ENCODE measurements at places on chromosomes 11 and 22. TPM values are rescaled to one million over a fixed set of nuclear protein-coding genes. Genes with fewer than 3 reads are reported as not detected.
A peak's percentile ranks its signal among the peaks of the same experiment; 100 is the strongest.

Gene NRIP3
- total RNA-seq: 0.62 TPM

Gene FAM180B
- total RNA-seq: 3.0 TPM

Gene NCF4
- 30.4 TPM for total RNA-seq

GRCh38 chr11:78838417-78838816, 263.8 kb upstream of the NARS2 start:
- DNase-seq: no peak

DNA sequence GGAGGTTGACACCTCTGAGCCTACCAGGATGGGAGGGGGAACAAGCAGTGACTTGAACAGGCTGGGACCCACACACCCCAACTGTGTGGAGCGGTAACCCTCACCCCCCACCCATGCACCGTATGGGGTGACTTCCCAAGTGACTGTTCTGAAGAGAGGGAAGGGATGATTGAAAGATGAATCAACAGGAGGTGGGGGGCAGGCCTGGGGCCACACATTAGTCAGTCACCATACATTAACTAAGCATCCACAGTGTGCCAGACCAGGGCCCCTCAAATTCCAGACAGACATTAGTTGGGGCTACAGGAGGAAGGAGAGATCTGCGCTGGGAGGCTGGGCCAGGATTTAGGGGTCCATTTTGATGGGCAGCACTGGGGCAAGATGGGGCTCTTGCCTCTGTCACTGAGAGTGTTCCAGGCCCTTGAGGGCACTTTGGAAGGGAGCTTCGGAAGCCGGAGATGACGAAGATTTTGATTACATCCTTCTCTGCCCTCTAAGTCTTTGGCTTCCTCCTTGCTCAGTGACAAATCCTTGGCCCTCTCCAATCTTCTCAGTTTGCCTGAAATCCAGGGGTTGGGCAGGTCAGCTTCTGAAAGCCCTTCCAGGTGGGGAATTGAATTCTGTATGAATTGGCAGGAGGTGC, 966 bp downstream of the SMTN start:
- no peak for DNase-seq

DNA sequence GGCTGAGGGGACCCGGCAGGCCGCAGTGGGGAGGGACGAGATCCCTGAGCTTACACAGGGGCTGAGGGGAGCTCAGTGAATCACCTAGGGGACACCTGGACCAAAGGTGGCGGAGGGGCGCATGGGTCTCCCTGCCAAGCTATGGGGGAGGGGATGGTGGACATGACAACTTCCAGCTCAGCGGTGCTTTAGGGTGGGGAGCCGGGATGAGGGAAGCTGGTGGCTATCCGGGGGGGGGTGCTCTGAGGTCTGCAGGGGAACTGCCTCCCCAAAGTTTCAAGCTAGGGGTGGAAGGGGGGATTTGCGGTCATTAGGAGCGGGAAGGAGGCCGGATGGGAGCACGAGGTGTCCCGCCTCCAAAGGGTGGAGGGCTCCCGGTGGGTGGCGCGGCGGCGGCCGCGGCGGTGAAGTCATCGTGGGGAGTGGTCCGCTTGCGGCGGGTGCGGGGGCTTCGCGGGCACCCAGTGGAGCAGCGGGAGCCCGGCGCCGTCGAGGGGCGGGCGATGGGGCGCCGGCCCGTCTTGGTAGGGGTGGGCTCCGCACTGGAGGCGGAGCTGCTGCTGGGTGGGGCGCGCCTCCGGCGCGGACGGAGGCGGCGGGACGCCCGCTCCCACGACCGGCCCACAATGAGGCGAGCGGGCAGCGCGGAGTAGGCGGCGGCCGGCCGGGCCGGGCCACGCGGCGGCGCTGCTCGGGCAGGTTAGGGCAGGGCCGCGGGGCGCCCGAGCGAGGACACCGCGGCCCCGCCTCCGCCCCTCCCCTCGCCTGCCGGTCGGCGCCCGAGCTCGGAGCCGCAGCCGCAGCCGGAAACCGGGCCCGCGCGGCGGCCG, at the start of gene MICALL1:
TSS of gene MICALL1 (plus strand) at position 764 of the 830 bp plus-strand sequence. CDS start 126 bp downstream, outside the sequence.
- peak; percentile 77 for DNase-seq

Gene TLCD5
- 13.1 TPM for total RNA-seq

Gene ATG2A
- total RNA-seq: 28.0 TPM

- DNase-seq: no peak
Measured at GRCh38 chr11:131392528-131393255, 22.3 kb downstream of the NTM start.

DNA sequence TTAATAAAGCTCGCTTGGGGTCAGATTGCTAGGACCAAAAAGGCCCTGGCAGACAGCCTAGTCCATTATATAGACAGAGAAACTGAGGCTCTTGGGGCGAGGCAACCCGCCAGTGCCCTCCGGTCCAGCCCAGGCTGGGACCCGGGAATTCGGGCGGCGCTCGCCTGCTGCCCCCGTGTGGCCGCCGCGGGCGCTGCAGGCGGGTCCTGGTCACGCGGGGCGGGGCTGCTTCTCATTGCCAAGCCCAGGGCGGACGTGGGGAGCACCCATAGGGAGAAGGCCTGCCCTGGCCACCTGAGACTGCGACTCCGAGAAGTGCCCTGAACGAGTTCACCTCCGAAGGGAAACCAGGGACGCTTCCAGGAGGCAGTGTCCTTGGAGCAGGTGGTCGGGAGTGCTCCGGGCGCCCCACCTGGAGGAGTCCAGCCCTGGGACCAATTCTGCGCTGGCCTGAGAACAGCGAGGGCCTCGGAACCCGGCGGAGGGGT, 36.0 kb upstream of the CSNK1E start:
- DNase-seq: peak; percentile 80

GRCh38 chr11:110972106-110972505, 259.9 kb upstream of the ARHGAP20 start:
- no peak for DNase-seq

DNA sequence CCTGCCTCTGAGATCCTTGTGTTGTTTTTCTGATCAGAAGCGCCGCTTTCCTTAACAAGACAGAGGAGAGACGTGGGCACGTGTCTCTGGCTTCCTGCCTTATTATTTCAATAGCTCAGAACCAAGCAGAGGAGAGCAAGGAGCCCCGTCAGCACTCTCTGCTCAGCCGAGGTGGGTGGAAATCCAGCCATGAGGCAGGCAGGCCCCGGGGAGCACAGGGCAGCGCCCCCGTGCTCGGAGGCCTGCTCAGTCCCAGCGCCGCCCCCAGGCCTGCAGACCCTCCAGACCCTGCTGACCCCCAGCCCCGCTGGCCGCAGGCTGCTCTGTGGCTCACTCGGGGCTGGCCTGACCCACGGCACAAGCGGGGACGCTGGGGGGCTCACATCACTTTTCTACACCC, 162.8 kb downstream of the BRD1 start:
- peak; percentile 23 for DNase-seq

DNA sequence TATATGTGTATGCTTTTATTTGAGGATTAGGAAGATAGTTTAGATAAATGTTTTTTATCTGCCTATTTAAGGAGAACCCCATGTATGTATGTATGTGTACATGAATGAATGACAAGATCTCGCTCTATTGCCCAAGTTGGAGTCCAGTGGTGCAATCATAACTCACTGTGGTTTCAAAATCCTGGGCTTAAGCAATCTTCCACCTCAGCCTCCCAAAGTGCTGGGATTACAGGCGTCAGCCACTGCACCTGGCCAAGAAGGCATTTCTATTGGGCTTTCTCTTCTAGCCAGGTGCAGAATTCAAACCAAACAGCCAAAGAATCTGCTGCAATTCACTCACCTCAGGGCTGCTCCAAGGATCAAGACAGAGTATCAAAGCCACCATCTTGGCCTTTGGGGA, 25.5 kb upstream of the DGKZ start:
- no peak for DNase-seq

DNA sequence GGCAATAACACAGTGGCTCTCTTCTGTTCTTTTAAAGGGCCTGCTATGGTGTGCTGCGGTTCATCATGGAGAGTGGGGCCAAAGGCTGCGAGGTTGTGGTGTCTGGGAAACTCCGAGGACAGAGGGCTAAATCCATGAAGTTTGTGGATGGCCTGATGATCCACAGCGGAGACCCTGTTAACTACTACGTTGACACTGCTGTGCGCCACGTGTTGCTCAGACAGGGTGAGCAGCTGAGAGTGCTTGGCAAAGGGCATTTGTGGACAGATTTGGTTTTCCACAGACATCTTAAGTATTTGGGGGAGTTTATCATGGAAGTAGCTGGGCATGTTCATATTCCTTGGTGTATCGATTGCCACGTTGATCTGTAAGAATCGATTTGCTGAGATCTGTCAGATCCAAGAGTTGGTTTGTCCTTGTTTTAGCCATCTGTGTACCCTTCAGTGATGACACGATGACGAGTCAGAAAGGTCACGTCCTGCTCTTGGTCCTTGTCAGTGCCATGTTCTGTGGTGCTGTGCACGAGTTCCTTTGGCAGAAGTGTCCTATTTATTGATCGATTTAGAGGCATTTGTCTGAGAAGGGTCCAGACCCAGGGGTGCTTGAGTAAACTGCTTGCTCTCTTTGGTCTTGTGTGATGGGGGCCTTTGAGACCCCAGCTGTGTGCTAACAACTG, 4.8 kb downstream of the RPS3 start:
- DNase-seq: no peak

Gene RAG2
- not detected for total RNA-seq

- DNase-seq: peak; percentile 61
Measured at GRCh38 chr11:2298795-2299761, 2.6 kb downstream of the C11orf21 start.

DNA sequence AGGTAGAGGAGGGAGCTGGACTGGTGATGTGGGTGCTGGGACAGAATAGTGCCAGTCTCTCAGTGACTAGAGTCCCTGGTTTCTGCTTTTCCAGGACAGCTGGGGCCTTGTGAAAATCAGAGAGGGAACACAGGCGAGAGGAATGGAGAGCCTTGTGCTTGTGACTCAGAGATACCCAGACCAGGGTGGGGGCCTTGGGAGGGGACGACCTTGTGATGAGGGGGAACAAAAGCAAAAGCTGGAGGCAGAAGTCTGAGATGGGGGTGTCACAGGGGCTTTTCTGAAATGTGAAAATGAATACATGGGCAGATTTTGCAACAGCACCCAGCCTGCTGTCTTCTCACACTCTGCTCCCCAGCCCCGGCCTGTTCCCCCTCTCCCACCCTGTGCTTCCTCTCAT, 3.4 kb upstream of the NR1H3 start:
- DNase-seq: no peak

DNA sequence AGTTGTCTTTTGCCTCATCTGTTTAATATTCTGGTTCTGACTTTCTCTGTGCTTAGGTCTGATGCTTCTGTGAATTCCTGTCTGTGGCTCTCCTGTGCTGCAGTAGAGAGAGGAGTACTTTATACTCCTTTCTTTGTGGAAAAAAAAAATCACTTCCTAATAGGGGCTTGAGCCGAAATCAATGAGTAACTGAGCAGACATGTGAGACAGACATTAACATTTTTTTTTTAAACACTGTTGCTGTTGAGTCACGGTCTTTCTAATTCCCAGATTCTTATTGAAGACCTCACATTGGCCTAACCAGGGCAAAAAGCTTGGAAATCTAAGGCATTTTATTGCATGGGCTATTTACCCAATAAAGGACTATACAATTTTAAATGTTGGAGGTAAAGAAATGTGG, 86.1 kb downstream of the GRM5 start:
- no peak for DNase-seq

DNA sequence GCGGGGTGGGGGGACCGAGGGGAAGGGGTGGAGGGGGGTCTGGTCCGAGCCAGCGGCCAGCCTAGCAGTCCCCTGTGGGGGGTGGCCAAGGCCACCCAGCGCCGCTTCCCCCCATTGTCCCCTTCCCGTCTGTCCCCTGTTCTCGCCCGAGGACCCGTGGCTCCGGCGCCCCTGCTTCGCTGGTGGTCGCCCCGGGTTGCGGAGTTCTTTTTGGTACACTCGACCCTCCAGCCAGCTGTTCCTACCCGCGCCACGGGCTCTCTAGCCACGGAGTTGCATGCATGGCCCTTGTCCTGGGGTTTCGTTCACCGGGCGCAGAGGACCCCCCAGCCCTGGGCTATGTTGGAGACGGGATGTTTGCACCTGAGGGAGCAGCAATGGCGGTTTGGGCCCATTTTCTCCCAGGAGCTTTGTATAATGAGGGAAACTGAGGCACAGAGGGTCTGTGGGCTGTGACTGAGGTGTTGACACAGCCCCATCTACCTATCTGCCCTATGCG, 489 bp downstream of the RNF214 start:
- no peak for DNase-seq

GRCh38 chr22:30226192-30226832, 20.2 kb downstream of the LIF start:
- DNase-seq: no peak

GRCh38 chr11:115008799-115009198, 330.5 kb downstream of the NXPE2 start:
- DNase-seq: no peak

DNA sequence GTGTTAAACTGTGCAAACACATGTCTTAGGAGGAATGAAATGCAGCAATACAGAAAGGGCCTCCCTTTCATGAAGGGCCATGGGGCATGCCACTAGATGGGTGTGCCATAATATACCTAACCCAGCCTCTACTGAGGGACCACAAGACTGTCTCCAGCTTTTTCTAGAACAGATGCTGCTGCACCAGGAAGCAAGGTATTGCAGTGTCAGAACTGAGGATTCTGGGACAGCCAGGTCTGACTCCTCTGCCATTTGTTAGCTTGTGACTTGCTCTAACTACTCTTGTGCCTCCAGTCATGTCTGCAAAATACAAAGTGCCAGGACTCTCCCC, 53.2 kb downstream of the HIRA start:
- no peak for DNase-seq

DNA sequence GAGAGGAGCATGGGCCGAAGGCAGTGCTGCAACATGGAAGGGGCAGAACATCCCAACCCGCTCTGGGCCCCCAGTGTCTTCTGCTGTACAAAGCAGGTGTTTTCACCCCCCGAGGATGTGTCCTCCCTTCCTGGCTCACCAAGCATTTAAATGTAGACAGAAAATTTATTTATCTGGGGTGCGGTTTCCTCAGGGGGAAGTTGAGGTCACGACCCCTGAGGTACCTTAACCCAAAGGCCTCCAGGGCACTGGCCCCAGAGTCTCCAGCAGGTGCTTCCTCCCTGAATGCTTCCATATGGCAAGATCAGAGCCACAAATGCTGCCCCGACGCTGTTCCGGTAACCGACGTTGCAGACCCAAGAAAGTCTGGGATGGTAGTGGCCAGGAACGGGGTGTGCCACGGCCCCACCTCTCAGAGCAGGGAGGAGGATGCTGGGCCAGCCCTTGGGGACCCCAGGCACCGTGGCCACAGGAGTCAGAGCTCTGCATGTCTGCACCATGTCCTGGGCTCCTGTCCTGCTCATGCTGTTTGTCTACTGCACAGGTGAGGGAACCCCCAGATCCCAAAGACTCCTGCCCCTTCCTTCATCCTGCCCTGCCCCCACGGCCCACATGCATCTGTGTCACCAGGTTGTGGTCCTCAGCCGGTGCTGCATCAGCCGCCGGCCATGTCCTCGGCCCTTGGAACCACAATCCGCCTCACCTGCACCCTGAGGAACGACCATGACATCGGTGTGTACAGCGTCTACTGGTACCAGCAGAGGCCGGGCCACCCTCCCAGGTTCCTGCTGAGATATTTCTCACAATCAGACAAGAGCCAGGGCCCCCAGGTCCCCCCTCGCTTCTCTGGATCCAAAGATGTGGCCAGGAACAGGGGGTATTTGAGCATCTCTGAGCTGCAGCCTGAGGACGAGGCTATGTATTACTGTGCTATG, at the start of gene VPREB1:
TSS of gene VPREB1 (plus strand) at position 471 of the 935 bp plus-strand sequence. CDS start at position 499, 28 bp downstream.
- no peak for DNase-seq

All from sciatic nerve (tissue), 2 donors.